ENCODE measurements at places on chromosomes 1 and 21. TPM values are rescaled to one million over a fixed set of nuclear protein-coding genes. Genes with fewer than 3 reads are reported as not detected.

The ELAPOR1 gene
- total RNA-seq = 6.3 TPM

DNA sequence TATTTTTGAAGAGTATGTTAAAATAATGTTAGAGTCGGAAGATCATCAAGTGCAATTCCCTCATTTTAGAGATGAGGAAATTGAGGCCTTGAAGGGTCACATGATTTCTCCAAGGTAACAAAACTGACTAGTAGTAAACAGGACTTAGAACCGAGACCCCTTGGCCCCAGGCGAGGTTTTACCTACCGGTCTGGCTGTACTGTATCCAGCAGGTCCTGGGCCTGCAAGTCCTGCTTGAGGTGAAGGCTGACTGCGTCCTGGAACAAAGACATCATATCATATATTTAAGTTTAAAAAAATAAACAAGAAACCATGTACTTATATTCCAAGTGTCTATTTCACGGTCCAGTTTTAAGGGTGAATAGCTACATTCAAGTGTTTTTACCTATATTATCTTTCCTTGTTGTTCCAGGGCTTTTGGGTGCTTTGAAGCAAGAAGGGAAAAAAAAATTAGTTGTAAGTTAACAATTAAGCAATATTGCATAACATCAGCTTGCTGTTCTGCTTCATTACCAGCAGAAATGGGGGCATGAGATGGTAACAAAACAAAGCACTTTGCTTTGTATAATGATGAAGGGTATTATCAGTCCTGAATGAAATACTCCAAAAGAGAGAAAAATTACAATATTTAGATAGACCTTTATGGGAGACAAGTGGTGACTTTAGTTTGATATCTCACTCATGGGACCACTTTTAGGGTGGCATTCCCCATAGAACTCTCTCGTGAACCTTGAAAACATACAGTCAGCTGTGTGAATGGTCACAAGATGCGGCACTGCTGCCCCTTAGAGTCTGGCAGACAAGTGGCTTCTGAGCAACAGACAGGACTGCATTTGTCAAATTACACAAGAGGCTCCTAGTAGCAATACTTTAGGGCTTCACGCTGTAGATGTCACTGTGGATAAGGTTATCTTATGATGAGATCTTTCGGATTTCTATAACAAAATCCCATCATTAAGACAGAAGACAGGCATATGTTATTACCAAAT, 29.8 kb upstream of the CFAP298 start:
- no peak overlapping the region for H3K4me3 ChIP-seq
- no peak overlapping the region for H3K27ac ChIP-seq
- peaks cover 3% of the 10 kb centered on the region for H3K4me1 ChIP-seq
- no peak for DNase-seq
- H3K27me3 ChIP-seq = no peaks in the 10 kb centered on the region

The RIIAD1 gene
- not detected for total RNA-seq

The BCL2L15 gene
- total RNA-seq = 0.98 TPM

DNA sequence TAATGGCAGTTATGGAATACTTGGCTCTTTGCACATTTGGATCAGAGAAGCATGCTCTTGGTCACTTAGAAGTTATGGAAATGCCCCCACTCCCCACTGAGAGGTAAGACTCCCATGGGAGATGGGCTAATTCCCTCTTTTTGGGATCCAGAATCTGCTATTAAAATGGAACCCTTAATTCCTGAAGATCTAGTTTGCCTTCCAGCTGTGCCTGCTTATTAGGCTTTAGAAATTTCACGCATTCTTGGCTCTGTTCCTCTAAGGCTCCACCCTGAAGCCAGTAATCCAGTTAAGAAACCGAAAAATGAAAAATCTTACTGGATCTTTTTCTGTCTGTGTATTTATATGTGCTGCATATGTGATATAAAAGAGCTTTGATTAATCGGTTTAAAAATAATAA, 76.7 kb downstream of the USH2A start:
- no peaks in the 10 kb centered on the region for H3K27me3 ChIP-seq
- no peaks in the 10 kb centered on the region for H3K4me1 ChIP-seq
- no peak for DNase-seq
- no peak overlapping the region for H3K4me3 ChIP-seq
- H3K27ac ChIP-seq = no peak overlapping the region

DNA sequence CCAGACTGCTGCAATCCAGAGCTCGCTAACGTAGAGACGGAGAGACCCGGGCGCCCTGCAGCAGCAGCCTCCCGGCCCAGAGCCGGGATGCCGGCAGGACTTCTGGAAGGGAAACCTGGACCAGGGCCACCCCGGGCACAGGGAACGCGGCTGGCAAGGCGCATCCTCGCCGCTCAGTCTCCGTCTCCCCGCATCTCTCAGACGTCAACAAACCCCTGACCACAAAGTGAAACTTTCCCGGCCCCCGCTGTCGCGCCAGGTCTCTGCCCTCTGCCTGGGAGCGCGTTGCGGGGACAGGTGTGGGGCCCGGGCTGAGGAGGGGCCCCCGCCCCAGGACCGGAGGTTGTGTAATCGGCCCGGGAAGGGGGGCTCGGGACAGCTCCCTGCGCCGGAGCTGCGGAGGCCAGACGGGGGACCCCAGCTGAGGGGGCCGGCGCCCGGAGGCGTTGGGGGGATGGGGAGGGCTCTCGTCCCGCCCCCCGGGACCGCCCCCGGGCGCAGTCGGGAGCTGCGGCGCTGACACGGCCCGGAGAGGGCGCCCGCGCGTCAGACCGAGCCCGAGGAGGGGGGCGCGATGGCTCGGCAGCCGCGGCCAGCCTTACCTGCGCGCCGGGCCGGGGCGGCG, 116.6 kb upstream of the HIVEP3 start:
- peak overlapping the region; percentile 82 for H3K4me3 ChIP-seq
- DNase-seq = peak; percentile 51
- H3K4me1 ChIP-seq = peaks cover 51% of the 10 kb centered on the region
- peaks cover under 1% of the 10 kb centered on the region for H3K36me3 ChIP-seq

- H3K27ac ChIP-seq = no peak overlapping the region
- H3K27me3 ChIP-seq = peaks cover 2% of the 10 kb centered on the region
- H3K36me3 ChIP-seq = peaks cover 9% of the 10 kb centered on the region
- peaks cover 8% of the 10 kb centered on the region for H3K4me1 ChIP-seq
- DNase-seq = no peak
Measured at GRCh38 chr1:167209044-167209443, 11.6 kb upstream of the POU2F1 start.

- H3K36me3 ChIP-seq = peaks cover 14% of the 10 kb centered on the region
- H3K27ac ChIP-seq = no peak overlapping the region
- DNase-seq = no peak
Measured at GRCh38 chr1:97192872-97193572, 471.4 kb downstream of the PTBP2 start.

The NBPF4 gene
- not detected for total RNA-seq

DNA sequence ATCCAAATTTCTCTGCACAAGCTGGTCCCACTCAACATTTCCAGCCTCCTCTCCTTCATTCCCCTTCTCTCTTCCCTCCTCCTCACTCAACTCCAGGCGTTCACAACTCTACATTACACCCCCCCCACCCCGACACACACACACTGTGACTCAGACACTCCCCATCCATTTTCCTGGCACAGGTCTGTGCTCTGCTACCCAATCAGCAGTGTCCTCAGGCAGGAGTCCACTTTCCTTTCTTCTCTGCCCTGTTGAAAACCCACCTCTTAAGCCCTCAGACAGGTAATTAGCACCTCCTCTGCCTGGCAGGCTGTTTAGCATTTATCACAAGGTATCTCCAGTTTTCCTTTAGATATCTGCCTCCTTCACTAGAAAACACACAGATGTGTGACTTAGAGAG, 8.8 kb upstream of the LMX1A start:
- H3K4me1 ChIP-seq = no peaks in the 10 kb centered on the region
- H3K36me3 ChIP-seq = no peaks in the 10 kb centered on the region
- DNase-seq = no peak
- no peak overlapping the region for H3K27ac ChIP-seq
- H3K4me3 ChIP-seq = no peak overlapping the region
- peaks cover 45% of the 10 kb centered on the region for H3K27me3 ChIP-seq

DNA sequence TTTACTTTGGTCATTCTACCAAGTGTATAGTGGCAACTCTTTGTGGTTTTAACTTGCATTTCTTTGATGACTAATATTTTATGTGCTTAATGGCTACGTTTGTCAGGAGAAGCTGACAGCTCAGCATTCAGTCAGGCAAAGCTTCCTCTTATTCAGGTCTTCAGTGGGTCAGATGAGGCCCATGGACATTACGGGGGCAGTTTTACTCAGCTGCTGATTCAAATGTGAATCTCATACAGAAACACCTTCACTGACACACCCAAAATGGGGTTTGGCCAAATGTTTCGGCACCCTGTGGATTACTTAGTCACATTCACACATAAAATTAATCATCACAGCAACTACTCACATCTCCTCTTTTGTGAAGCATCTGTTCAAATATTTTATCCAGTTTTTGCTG, 104.9 kb upstream of the PLD5 start:
- H3K4me3 ChIP-seq = no peak overlapping the region
- H3K27me3 ChIP-seq = no peaks in the 10 kb centered on the region
- no peaks in the 10 kb centered on the region for H3K4me1 ChIP-seq

GRCh38 chr1:47906527-47907176, 90.5 kb downstream of the TRABD2B start:
- H3K4me3 ChIP-seq = no peak overlapping the region
- H3K4me1 ChIP-seq = no peaks in the 10 kb centered on the region
- H3K36me3 ChIP-seq = no peaks in the 10 kb centered on the region
- H3K27ac ChIP-seq = no peak overlapping the region

The PGLYRP3 gene
- not detected for total RNA-seq

- no peak overlapping the region for H3K4me3 ChIP-seq
- no peak overlapping the region for H3K27ac ChIP-seq
- peaks cover 2% of the 10 kb centered on the region for H3K4me1 ChIP-seq
- no peaks in the 10 kb centered on the region for H3K27me3 ChIP-seq
- DNase-seq = no peak
Measured at GRCh38 chr1:93620841-93621210, 60.8 kb downstream of the BCAR3 start.

GRCh38 chr1:230618537-230618936, 23.7 kb upstream of the COG2 start:
- no peak overlapping the region for H3K27ac ChIP-seq
- H3K4me3 ChIP-seq = no peak overlapping the region
- peaks cover 20% of the 10 kb centered on the region for H3K27me3 ChIP-seq
- H3K36me3 ChIP-seq = no peaks in the 10 kb centered on the region
- no peak for DNase-seq

DNA sequence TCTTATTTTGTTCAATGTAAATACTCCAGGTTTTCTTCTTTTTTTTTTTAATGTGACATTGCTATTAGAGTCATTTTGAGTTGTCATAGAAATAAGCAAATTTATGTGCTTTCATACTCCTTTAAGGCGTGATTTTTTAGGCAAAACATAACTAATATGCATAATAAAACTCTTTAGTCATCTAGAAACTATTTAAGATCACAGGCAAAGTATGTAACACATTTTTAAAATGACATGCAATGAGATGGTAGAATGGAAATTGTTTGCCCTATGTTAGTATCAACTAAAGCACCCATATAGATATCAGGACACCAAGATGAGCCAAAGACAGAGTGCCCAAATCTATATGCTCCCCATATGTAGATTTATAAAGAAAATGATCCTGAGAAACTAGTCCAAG, 41.5 kb upstream of the SGIP1 start:
- H3K4me3 ChIP-seq = no peak overlapping the region
- no peaks in the 10 kb centered on the region for H3K36me3 ChIP-seq
- no peak for DNase-seq
- peaks cover 8% of the 10 kb centered on the region for H3K27me3 ChIP-seq
- no peaks in the 10 kb centered on the region for H3K4me1 ChIP-seq

DNA sequence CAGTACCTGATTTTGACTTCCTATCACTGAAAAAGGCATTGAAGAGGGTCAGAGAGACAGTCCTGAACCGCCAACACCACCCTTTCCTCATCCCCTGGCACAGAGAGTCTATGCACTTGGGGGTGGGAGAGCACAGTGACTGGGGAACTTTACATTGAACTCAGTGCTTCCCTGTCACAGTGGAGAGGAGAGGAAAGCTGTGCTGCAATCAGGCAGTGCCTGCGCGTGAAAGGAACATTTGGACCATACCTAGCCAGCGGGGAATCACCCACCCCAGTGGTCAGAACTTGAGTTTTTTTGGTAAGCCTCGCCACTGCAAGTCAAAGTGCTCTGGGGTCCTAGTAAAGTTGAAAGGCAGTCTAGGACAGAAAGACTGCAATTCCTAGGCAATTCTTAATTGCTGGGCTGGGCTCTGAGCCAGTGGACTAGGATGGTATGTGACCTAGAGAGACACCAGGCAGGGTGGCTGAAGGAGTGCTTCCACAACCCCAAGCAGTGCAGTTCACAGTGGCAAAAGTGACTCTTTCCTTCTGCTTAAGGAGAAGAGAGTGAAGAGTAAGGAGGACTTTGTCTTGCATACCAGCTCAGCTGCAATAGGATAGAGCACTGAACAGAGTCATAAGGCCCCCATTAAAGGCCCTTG, 9.4 kb upstream of the HENMT1 start:
- peaks cover 12% of the 10 kb centered on the region for H3K4me1 ChIP-seq
- H3K27me3 ChIP-seq = peaks cover 12% of the 10 kb centered on the region
- H3K27ac ChIP-seq = no peak overlapping the region
- no peak for DNase-seq
- peaks cover 2% of the 10 kb centered on the region for H3K36me3 ChIP-seq
- no peak overlapping the region for H3K4me3 ChIP-seq

- H3K27ac ChIP-seq = no peak overlapping the region
- H3K4me1 ChIP-seq = peaks cover 9% of the 10 kb centered on the region
- H3K36me3 ChIP-seq = peaks cover 6% of the 10 kb centered on the region
- H3K27me3 ChIP-seq = peaks cover 26% of the 10 kb centered on the region
- no peak for DNase-seq
- H3K4me3 ChIP-seq = no peak overlapping the region
Measured at GRCh38 chr1:203078478-203078877, 7.3 kb downstream of the MYOG start.

The OPRD1 gene
- total RNA-seq = not detected

GRCh38 chr1:165371588-165372225, 15.2 kb upstream of the LMX1A start:
- no peak overlapping the region for H3K27ac ChIP-seq
- H3K36me3 ChIP-seq = no peaks in the 10 kb centered on the region
- no peak for DNase-seq
- H3K4me3 ChIP-seq = no peak overlapping the region
- peaks cover 61% of the 10 kb centered on the region for H3K27me3 ChIP-seq

DNA sequence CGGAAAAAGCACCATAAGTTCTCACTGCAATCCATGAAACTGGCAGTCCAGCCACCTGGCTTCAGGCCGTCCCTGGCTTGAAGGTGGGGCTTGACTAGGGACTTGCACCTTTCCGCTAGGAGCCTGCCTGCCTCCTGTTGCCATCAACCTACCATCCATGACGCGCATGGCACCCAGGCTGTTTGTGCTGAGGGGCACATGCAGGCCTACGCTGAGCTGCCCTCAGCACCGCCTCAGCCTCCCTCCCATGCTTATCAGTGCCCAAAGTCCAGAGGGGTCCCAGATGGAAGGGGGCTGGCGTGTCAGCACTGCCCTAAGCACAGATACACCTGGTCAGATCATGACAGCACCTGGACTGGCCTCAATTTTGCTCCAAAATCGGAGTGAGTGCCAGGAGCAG, 190.2 kb upstream of the LYPLAL1 start:
- no peak overlapping the region for H3K4me3 ChIP-seq
- H3K27ac ChIP-seq = no peak overlapping the region
- no peak for DNase-seq
- H3K27me3 ChIP-seq = no peaks in the 10 kb centered on the region
- no peaks in the 10 kb centered on the region for H3K4me1 ChIP-seq
- H3K36me3 ChIP-seq = no peaks in the 10 kb centered on the region

The ZNF593OS gene
- total RNA-seq = not detected

All from activated CD4-positive, alpha-beta T cell treated with anti-CD3 and anti-CD28 coated beads, Interleukin-2, amount 10 ng/mL, durations not matched to agents 7 days and 5 days (primary cell).